Foreskin fibroblast (primary cell): ENCODE measurements at places on chromosomes 6 and 20.

- no peak for DNase-seq
Measured at GRCh38 chr6:819122-819521, 126.2 kb upstream of the EXOC2 start.

DNA sequence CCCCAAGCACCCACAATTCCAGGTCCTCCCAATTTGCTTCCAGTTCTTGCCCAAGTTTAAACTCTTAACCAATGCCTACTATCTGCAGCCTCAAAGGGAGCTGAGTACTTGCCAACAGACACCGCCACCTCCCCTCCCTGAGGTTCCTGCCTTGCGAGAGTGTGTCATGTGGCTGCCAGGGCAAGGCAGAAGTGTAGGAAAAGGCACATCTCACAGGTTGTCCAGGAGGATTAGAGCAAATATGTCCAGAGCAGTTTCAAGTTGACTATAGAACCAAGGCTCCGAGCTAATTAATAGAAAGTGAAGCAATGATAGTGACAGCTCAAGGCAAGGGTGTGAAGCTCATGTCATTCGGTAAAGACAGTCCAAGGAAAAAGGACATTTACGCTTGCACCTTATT is 127.8 kb downstream of the ATXN1 start:
- DNase-seq: no peak

- no peak for DNase-seq
Measured at GRCh38 chr20:42258564-42259302, 640.6 kb upstream of the CHD6 start.

- DNase-seq: no peak
Measured at GRCh38 chr6:78570044-78570443, 297.3 kb upstream of the IRAK1BP1 start.

DNA sequence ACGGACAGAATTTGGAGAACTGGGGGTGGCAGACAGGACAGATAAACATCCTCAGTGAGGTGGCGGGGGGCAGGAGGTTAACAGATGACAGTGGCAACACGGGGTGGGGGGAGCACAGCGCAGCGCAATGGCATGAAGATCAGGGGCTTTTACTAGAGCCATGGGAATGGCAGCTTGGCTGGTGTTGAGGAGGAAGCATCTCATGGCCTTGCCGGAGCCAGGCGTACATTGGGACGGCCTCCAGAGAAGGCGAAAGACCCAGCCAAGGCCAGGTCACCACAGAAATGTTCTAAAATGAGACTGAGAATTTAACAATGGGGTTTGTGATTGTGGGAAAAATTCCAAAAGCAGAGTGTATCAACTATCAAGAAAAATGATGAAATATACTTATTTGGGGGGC is 173.0 kb downstream of the PRKN start:
- DNase-seq: no peak

DNA sequence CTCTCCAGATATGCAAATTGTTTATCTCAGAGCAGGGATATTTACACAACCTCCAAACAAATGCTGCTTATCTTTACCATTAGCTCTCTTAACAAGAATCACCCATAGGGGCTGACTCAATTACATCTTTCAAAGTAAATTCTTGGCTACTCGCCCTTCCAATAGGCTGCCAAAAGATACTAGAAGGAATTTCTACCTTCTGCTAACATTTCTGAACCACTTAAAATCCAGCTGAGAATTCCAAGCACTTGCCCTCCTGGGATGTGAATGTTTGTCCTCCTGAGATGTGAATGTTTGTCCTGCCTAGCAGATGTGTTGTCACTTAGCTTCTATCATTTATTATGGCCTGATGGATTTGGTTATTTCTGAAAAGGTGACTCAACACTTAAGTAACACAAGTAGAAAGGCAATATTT is 388.0 kb downstream of the GJA1 start:
- peak; percentile 69 for DNase-seq

DNA sequence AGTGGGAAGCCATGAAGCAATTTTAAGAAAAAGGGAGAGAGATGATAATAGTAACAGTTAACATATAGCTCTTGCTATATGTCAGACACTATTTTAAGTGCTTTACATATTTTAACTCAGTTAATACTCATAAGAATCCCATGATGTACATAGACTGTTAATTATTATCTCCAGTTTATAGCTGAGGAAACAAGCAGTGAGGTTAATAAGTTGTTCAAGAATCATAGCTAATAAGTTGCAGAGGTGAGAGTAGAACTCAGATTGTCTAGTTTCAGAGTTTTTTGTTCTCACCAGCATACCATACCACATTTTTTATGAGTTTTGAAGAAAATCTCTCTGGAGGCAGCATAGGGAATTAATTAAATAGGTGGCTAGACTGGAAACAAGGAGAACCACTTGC is 144.6 kb upstream of the MMS22L start:
- DNase-seq: no peak

DNA sequence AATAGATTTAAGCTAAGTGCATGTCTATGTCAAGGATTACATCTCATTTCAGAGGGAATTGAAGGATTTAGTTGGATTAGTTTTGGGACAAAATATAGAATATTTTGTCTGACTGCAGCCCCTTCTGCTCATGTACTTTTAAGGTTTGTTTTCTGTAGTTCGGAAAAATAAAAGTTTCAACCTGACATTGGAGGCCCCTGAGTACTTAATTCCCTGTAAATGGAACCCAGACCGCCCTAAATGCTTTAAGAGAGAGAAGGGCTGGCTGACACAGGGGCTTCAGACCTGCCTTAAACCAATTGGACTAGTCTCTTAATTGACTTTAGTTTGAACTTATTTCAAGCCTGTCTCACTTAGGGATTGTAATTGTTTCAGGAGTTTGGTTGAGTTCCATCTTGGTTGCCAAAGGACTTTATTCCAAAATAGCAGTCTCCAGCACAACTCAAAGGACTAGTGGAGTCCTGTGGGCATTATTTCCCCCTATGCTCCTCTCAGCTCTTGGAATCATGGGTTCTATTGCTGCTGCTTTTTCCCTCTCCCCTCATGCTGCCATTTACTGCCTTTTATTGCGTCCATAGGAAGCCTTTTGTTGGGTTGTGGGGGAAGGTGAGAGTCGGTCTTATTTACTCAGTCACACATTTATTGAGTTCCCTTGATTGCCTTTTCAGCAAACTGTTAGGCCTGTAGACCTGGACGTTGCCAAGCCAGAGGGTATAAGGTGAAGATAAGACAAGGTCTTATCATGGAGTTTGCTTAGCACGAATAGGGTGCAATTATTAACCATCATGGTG is 14.5 kb downstream of the BRD2 start:
- peak; percentile 32 for DNase-seq

GRCh38 chr6:24145690-24146131 is 19.7 kb downstream of the NRSN1 start:
- DNase-seq: no peak

DNA sequence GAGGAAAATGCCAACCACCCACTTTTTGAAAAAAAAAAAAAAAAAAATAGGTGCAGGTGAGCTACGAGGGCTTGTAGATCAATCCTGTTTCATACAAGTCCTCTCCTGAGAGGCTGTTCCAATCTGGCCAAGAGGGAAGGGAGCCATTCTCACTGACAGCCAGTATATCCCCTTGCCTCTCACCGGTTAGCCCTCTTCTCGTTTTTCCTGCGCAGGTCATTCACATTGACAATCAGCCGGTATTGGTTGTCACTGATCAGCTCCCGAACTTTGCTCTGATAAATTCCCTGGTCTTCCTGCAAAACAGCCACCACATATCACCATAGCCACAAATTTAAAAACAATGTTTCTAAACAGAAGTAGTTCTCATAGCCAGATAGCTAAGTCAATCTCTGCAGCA is 1.4 kb downstream of the MCM3 start:
- DNase-seq: no peak

- no peak for DNase-seq
Measured at GRCh38 chr20:655726-656624, 3.0 kb upstream of the SRXN1 start.

DNA sequence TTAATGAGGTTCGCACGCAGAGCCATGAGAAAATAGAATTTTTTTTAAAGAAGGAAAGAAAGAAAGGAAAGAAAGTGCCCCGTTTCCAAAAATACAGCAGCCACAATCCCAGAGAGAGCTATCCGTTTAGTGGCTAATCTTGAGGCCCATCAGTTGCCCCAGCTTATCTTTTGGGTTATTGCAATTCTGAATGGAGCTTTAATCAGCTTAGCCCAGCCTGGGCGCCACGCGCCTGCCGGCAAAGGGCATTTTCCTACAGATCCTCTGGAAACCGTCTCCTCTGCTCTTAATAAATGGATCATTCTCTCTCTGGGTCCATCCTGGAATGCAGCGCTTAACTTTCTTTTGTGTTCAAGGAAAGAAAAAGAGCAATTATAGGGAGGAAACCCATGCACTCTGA is 413.3 kb downstream of the MAFB start:
- no peak for DNase-seq

DNA sequence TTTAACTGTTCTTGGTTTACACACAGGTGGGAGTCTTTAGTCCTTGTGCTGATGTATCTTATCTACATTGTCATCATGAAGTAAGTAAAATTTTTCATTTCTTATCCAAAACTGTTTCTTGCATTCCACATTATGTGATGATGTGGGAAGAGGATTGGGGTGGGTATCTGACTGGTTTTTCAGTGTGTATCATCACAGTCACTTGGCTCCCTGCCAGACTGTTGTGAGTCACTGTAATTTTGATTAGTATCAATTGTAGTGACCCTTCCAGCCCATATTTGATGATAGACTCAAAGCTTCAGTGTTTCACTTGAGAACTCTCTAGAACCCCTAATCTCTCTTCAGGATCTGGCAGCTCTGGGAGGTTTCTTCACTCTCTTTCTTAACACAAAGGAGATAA is 84.5 kb upstream of the RIN2 start:
- DNase-seq: no peak

DNA sequence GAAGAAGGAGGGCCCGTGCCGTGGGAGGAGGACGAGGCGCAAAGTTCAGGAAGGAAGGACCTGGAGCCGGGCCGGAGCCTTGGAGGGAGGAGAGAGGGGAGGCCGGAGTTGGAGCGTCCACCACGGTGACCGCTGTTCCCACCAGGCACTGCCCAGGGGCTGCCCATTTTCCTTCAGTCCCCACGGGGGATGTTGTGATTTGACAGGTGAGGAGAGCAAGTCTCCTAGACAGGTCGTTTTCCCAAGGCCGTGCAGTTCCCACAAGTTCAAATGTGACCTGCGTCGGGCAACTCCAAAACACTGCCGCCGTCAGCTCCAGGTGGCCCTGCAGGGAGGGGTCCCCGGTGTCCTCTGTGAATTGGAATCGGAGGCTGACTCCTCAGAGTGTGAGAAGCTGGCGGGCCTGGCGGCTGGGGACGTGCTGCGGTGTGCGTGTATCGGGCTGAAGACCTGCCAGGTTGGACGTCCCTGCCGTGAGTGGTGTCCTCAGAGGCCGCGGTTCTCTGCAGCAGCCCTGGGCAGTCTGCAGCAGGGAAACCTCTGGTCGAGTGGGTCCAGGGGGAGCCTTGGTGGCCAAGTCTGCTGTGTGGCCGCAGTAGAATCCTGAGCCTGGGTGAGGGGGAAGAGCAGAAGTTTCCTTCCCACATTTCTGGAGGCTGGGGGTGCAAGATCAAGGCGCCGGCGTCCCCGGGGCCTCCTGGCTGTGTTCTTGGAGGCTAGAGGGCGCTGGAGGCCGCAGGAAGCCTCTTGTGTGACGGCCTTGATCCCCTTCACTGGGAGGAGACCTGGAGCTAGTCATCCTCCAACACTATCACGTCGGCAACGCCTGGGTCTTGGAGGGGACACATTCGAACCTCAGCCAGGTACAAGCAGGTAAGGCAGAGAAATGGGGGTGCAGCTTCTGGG is 115.1 kb upstream of the FRMD1 start:
- no peak for DNase-seq

DNA sequence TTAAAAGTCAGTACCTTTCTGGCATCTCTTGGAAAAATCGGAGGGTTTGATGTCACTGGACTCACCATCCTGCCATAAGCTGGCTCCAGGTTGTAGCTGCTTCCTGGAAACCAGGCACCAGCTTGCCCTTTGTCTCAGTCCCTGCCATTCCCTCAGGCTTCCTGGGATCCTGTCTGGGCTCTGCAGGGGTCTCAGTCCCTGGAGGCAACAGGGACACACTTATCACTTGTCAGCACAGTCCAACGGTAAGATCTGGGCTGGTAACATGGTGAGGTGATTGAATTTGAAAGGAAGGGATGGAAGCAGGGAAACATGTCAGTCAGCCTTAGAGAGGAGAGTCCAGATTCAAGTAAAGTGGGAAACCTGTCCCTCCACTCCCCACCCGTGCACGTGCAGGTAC is 147.6 kb upstream of the ECI2 start:
- DNase-seq: no peak

GRCh38 chr6:140366991-140367390 is 992.5 kb upstream of the CITED2 start:
- DNase-seq: peak; percentile 83

- no peak for DNase-seq
Measured at GRCh38 chr6:31710523-31711219, 4.0 kb downstream of the LY6G6F start.

- no peak for DNase-seq
Measured at GRCh38 chr20:10605547-10606195, 68.1 kb downstream of the JAG1 start.

- no peak for DNase-seq
Measured at GRCh38 chr6:51152594-51152993, 333.9 kb downstream of the TFAP2B start.

GRCh38 chr6:32131439-32131948 is 1.4 kb upstream of the FKBPL start:
- no peak for DNase-seq

GRCh38 chr6:64220801-64221200 is 585.2 kb downstream of the PHF3 start:
- no peak for DNase-seq

DNA sequence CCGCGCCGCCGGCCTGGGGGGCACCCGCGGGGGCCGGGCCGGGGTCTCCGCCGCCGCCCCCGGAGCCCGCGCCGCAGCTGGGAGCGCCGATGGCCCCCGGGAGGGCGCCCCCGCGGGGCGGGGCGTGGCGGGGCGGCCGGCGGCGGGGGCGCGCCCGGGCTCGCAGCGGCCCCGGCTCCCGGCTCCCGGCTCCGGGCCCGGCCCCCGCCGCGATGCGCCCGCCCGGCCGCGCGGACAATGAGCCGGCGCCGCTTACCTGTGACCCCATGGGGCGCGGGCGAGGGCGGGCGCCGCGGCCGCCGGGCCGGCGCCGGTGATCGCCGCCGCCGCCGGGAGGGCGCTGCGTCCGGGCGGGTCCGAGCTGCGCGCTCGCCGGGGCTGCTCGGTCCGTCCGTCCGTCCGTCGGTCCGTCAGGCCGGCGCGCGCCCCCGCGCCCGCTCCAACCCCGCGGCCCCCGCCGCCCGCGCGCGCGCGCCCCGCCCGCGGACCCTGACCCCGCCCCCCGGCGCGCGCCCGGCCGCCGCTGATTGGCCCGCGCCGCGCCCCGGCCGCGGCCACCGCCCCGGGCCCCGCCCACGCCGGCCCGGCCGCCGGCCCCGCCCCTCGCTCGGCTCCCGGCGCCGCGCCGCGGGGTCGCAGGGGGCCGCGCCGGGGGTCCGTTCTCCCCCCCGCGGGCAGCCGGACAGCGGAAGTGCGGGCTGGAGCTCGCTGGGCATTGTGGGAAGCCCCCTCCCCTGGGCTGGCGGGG is at the start of gene ZBTB46:
Gene ZBTB46 (minus strand): TSS at position 424 of the 748 bp plus-strand sequence. CDS start 40,507 bp downstream, outside the sequence.
- DNase-seq: peak; percentile 45
